ENCODE measurements at places on chromosomes 13 and 19. TPM values are rescaled to one million over a fixed set of nuclear protein-coding genes. Genes with fewer than 3 reads are reported as not detected.

The WDR88 gene
- not detected for total RNA-seq

The CASP14 gene
- total RNA-seq = not detected

The DHPS gene
- total RNA-seq = 122 TPM

The IGLON5 gene
- total RNA-seq = 7.0 TPM

The TNFAIP8L1 gene
- 16.1 TPM for total RNA-seq

The DPP9 gene
- total RNA-seq = 84.8 TPM

The TRAPPC5 gene
- 92.4 TPM for total RNA-seq

The ZNF790 gene
- total RNA-seq = 4.6 TPM

The BST2 gene
- 133 TPM for total RNA-seq

The MISP3 gene
- 5.3 TPM for total RNA-seq

The TUBA3C gene
- total RNA-seq = not detected

The ZNF285 gene
- not detected for total RNA-seq

The GRIN2D gene
- 0.34 TPM for total RNA-seq

The DGKH gene
- total RNA-seq = 15.1 TPM

The KCNN4 gene
- total RNA-seq = 98.7 TPM

The ABHD17A gene
- total RNA-seq = 102 TPM

The KLK14 gene
- 0.44 TPM for total RNA-seq

The CAMSAP3 gene
- 0.23 TPM for total RNA-seq

The CHERP gene
- total RNA-seq = 79.1 TPM

The ZNF234 gene
- total RNA-seq = 10.3 TPM

The APOC4 gene
- total RNA-seq = not detected

The PSPN gene
- 1.6 TPM for total RNA-seq

The ZNF260 gene
- total RNA-seq = 7.1 TPM

The MCOLN1 gene
- 11.2 TPM for total RNA-seq

The SGCG gene
- not detected for total RNA-seq

The ZSWIM9 gene
- total RNA-seq = 9.2 TPM

The SHD gene
- total RNA-seq = 1.2 TPM

The ADGRE1 gene
- total RNA-seq = 2.1 TPM

The STARD13 gene
- total RNA-seq = 2.0 TPM

The KLHL1 gene
- total RNA-seq = not detected

The CGB1 gene
- not detected for total RNA-seq

The PLPPR3 gene
- not detected for total RNA-seq

The HPN gene
- total RNA-seq = 0.11 TPM

The PNMA8A gene
- total RNA-seq = not detected

The CRX gene
- total RNA-seq = not detected

The ZNF471 gene
- 0.05 TPM for total RNA-seq

The CCDC70 gene
- total RNA-seq = not detected

The IGFLR1 gene
- 138 TPM for total RNA-seq

The SMIM24 gene
- 0.84 TPM for total RNA-seq

The ZSCAN4 gene
- not detected for total RNA-seq

The LILRA5 gene
- total RNA-seq = not detected

The ZNF557 gene
- total RNA-seq = 9.2 TPM

The FUT1 gene
- 0.27 TPM for total RNA-seq

The PSG4 gene
- not detected for total RNA-seq

The GPR4 gene
- not detected for total RNA-seq

The ARHGAP45 gene
- 158 TPM for total RNA-seq

The DHDH gene
- total RNA-seq = not detected

The NKPD1 gene
- 0.09 TPM for total RNA-seq

The NLRP11 gene
- total RNA-seq = not detected
